ENCODE measurements at places on chromosomes 2 and 18. TPM values are rescaled to one million over a fixed set of nuclear protein-coding genes. Genes with fewer than 3 reads are reported as not detected.

The SEMA4F gene
- total RNA-seq = 18.4 TPM

The MC4R gene
- not detected for total RNA-seq

The DCTN1 gene
- total RNA-seq = 311 TPM

The SLC14A1 gene
- 81.0 TPM for total RNA-seq

The CPO gene
- total RNA-seq = 0.17 TPM

The MATN3 gene
- 1.9 TPM for total RNA-seq

The POTEE gene
- not detected for total RNA-seq

The TGOLN2 gene
- total RNA-seq = 133 TPM

The MOGAT1 gene
- not detected for total RNA-seq
